ENCODE measurements at places on chromosomes 2 and 18.

GRCh38 chr18:26909599-26910290 lies 44.2 kb upstream of the AQP4 start:
- no peak for DNase-seq

DNA sequence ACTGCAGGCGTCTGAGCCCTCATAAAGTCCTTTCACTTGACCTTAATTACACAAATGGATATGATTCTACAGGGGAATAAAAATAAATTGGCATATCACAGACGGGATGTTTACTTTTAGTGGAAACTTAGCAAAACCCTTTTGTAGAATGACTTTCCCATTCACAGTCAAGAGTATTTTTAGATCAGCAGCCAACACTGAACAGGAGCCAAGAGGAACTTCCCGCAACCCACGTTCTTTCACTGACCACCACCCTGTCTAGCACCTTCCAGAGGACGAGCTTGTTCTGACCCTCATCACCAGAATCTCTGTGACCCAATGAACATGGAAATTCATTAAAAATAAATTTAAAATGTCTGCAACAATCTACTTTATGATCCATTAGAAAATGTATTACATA lies 119.0 kb upstream of the SNTG2 start:
- no peak for DNase-seq

DNA sequence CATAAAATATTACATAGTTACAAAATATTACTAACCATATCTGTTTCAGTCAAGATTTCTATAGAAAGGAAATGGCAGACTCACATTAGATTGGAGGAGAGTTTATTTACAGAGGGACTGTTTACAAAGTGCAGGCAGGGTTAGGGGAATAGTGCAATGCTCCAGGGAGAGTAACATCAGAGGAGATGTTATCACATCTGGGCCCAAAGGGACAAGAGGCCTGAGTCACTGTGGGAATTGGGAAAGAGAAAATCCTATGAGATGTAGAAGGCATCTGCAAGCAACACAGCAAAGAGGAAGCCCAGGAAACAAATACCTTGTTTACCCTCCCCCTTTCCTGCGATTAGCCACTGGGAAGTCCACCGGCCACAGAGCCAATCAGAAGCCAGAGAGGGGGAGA lies 227.3 kb upstream of the TANK start:
- no peak for DNase-seq

GRCh38 chr2:64538764-64539433 lies 14.8 kb downstream of the AFTPH start:
- DNase-seq = no peak

DNA sequence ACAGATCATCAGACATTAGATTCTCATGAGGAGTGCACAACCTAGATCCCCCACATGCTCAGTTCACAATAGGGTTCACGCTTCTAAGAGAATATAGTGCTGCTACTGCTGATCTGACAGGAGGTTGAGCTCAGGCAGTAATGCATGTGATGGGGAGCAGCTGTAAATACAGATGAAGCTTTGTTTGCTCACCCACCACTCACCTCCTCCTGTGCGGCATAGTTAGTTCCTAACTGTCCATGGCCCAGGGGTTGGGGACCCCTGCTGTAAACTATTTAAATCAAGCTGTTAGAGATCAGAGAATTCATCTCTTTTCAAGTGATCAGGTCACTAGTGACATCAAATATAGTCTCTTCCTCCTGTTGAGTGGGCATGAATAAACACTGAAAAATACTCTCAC lies 88.8 kb upstream of the ACVR2A start:
- no peak for DNase-seq

DNA sequence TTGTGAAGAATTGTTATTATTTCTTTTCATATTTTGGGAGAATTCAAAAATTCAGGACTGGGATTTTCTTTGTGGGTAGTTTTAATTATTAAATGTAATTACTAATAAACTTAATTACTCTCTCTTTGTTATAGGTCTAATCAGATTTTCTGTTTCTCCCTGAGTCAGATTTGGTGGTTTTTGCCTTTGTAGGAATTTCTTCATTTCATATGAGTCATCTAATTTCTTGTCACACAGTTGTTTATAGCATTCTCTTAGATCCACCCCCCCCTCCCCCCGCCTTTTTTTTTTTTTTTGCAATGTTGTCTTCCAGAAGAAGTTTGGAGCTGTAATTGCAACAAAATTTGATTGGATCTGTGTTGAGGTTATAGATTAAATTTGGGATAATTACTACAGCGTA lies 26.0 kb upstream of the GALR1 start:
- no peak for DNase-seq

- DNase-seq = no peak
These were observed 2.1 kb downstream of the NEURL3 start for GRCh38 chr2:96502891-96503636.

DNA sequence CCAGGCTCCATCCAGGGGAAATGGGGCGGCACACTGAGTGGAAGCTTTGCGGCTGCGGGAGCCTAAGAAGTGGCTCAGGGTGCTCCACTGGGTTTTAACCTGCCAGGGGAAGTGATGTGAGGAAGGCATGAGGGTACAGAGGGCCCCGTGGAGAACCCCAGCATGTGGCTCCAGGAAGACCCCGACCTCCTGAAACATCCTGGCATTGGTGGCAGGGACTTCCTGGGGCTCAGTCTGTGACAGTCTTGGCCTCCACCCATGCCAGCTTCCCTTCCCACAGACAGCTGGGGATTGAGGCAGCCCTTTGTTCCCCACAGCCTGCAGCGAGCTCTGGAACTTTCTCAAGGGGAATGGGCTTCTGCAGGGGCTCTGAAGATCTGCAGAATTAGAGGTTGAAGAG lies 146.6 kb downstream of the TNS1 start:
- no peak for DNase-seq

DNA sequence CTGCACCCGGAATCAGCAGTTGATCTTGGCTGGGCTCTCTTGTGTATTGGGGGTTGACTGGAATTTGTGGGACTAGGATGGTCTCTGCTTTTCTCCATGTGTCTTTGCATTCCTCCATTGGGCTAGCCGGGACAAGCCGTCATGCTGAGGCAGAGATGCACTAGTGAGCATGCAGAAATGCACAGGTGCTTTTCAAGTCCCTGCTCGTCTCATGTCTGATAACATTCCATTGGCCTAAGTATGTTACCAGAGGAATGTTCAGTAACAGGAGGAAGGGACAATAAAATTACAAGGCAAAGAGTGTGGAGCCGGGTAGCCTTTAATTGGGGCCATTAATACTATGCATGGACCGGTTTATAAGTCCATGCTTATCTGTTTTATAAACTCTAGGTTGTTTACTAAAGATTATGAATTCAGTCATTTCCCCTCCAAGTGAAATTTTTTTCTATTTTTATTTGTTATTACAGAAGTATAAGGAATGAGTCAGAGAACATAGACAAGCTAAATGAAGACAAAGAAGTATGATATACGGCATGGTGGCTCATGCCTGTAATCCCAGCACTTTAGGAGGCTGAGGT lies 24.4 kb upstream of the AAK1 start:
- no peak for DNase-seq

DNA sequence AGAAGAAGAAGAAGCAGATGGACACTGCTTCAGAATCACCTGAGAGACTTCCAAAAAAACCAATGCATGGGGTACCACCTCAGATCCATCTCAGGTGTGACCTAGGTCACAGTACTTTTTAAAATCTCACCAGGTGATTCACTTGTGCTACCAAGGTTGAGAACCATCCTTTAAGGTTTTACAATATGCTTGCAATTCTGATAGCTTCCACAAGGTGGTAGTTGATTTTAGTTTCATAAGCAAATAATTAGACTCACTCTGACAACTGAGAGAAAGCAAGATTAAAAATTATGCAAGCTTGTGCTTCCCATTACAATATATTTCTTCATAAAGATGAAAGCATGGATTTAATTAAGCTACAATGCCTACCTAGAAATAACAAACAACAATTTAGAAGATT lies 355.1 kb downstream of the EN1 start:
- no peak for DNase-seq

All from CD4-positive, alpha-beta T cell treated with Interleukin-17A for 1 hour (primary cell).